Epithelial cell of prostate (primary cell): ENCODE measurements at places on chromosomes 4 and X.
A peak's percentile ranks its signal among the peaks of the same experiment; 100 is the strongest.

DNA sequence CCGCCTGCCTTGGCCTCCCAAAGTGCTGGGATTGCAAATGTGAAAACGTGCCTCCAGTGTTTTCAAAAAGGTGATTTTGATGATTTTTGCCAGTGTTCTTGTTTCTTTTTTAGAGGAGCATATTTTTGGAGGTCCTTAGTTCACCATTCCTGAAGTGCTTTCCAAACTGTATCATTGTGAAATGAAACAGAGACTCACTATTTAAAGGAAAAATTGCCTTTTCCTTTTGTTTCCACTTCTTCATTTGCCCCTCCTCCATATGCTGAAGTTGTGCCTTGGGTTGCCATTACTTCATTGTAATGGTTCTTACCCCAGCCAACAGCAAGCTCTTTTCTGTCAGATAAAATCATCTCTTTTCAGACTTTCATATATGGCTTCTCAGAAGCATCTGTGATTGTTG, 164.4 kb downstream of the FNIP2 start:
- DNase-seq, result no peak

DNA sequence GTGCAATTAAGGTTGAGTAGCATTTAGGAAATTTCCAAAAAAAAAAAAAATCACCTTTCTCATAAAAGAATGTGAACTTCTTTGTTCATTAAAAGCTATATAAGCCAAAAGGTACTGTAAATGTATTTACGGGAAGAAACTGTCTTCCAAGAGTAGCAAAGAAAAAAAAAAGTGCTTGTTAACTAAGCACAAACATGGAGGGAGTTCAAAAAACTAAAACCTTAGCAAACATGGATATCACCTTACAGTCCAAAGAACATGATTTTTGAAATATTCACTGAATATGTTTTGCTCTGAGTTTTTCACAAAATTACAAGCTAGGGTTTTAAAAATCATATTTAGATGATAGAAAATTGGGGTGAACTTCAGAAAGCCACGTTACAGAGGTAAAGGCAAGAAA, 217.5 kb downstream of the ADAMTS3 start:
- no peak for DNase-seq

DNA sequence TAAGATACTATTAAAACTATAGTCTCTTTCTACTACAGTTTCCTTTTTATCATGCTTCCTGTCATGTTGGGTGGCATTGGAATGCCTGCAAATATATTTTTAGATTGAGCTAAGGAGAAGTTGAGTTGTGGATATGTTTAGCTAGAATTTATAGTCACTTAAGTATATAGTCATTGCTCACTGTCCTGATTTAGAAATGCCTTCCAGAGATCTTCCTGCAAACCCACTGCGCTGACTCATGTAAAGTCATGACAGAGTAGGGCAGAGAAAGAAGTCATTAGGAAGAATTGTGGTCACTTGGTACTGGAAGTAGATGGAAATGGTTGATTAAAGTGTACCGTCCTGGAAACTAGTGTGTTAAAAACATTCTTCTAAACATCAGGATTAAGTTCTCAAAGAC, 490.3 kb upstream of the PABPC4L start:
- no peak for DNase-seq

DNA sequence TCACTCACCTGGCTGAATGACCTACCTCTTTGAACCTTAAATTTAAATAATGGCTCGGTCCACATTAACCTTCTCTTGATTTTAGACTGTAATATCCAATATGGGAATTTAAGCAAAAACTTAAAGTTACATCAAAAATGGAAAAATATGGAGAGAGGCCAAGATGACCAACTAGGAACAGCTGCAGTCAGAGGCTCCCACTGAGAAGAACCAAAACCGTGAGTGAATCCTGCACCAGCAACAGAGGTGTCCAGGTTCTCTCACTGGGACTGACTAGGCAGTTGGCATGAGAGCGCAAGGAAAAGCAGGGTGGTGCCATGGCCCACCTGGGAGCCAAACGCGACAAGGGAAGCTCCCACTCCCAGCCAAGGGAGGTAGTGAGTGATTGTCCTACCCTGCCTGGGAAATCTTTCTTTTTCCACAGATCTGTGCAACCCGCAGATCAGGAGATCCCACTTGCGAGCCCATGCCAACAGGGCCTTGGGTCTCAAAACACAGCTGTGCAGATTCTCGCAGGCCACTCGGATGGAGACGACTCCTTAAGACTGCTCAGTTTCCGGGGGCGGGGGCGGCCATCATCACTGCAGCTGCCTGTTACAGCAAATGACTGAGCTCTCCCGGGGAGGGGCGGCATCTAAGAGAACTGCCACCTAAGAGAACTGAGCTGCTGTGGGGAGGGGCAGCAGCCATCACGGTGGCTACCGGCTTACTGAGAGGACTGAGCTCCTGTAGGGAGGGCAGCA, 343.4 kb downstream of the DMD start:
- DNase-seq, result no peak

DNA sequence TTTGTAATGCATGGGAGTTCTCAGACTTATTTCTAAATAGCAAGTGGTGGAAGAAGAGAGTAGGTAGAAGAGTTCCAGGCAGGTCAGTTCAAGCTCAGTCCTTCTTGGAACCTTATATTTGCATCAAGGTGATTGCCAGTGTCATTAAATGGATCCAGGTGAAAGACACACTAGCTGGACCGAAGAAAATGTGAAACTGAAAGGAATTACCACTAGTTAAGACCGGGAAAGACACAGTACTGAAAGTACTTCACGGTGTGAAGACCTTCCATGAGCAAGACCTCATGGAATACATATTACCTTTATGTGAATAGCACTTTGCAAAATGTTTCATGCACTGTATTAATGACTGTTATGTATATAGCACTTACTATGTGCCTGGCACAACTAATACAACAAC, 19.1 kb downstream of the TMEM150C start:
- DNase-seq, result no peak

DNA sequence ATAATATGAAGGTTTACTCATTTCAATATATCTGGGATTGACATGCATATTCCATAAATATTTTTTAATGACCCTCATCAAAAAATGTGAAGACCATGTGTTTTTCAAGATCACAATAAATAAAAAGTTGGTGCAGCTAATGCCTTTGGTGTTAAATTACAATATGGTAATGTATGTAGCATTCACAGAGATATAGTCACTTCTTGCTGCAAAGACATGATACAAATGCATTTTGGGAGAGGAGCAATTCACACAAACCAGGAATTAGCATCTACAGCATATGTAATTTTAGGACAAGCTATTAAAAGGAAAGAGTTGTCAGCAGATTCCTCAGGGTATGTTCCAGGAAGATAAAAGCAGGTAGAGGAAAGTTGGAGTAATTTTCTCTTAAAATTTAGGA, 734.5 kb upstream of the HTR2C start:
- no peak for DNase-seq

DNA sequence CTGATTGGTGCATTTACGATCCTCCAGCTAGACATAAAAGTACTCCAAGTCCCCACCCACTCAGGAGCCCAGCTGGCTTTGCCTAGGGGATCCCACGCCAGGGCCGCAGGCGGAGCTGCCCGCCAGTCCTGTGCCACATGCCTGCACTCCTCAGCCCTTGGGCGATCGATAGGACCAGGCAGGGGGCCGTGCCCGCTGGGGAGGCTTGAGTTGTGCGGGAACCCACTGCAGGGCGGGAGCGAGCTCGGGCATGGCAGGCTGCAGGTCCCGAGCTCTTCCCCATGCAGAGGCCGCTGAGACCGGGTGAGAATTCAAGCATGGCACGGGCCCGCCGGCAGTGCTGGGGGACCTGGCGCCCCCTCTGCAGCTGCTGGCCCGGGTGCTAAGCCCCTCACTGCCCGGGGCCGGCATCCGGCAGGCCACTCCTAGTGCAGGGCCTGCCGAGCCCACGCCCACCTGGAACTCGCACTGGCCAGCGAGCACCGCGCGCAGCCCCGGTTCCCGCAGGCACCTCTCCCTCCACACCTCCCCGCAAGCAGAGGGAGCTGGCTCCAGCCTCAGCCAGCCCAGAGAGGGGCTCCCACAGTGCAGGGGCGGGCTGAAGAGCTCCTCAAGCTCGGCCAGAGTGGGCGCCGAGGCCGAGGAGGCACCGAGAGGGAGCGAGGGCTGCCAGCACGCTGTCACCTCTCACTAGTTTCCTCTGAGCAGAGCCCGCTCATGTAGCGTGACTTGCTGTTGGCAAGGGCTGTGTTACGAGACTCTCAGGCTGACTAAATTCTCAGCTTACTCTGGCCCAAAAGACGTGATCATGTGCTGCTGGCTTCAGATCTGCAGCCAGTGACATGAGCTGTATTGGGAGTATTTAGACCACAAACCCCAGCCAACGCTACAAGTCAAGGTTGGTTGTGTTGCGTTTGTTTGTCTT, 87.5 kb downstream of the TRAPPC11 start:
- DNase-seq, result peak; percentile 46

- no peak for DNase-seq
Observed at GRCh38 chrX:99914635-99915034, 495.4 kb downstream of the PCDH19 start.

DNA sequence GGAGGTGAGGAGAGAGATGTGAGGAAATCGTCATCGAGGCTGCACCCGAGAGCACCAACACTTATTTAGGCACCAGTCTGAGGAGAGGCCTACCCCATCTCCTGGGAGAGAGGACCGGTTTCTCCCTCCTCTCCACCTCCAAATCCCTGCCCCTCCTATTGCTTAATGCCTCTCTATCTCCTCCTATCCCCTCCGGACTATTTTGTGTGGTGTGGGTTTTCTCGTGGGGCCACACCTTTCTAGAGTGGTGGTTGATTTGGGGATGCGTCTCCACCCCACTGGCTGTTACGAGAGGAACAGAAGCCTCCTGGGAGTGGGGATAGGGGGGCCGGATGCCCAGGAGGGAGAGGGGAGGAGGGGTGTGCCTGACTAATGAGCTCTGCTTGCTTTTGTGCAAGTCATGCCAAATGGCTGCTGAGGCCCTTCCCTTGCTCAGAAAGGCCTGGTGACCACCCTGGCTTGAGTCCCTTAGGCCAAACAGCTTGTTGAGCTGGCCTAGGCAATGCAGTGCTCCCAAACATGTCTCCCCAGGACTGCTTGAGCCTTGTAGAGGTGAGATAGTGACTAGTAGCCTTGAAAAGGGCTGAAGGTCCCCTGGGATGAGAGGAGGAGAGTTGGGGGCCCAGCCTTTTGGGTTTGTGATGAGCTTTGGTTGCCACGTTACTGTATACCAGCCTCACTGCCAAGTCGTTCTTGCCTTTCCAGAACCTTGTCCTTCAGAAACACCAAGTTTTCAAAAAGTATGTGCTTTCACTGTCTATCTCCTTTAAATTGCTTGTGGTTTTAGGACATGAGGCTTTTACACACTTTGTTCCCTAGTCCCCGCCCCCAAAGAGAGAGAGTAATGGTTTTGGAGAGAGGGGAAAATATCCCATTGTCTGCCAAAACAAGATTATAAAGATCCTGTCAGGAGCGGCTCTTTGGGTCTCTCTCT, 1.2 kb downstream of the MSN start:
- DNase-seq, result no peak

DNA sequence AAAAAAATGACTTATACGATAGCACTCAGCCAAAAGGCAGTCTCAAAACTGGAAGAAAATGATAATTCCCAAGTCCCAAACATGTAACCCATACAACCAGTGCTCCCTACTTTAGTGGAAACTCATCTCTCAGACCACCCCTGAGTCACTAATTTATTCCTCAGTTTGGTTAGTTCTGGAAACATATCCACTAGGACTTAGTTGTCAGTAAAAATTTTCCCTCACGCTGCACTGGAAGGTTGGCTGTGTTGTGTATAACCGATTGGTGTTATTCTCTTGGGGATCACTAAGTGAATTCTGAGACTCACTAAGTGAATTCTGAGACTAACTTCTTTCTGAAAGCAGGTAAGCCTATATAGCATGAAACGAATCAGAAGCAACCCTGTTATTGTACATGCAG, 48.5 kb upstream of the GAB1 start:
- no peak for DNase-seq

GRCh38 chrX:56833626-56834025, 104.6 kb downstream of the NBDY start:
- DNase-seq, result no peak

GRCh38 chr4:120314969-120315368, 248.3 kb upstream of the MAD2L1 start:
- no peak for DNase-seq

- DNase-seq, result peak; percentile 95
Observed at GRCh38 chr4:173252024-173252935, 81.9 kb downstream of the HMGB2 start.

DNA sequence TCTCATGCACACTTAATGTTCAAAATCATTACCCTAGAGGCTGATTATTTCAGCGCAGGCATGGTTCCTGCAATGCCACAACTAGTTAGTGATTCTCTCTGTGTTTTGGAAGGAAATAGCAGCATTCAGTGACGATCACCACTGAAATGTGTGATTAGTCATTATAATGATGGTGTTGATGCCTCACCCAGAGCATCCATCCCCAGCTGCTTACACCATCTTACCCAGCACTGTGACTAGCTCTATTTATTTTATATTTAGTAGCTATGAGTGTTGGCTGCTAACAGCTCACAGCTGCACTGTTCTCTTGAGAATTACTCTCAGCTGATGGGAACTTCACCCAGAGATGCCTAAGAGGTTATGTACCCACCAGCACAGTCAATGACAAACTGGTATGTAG, 60.5 kb upstream of the TSPAN7 start:
- DNase-seq, result no peak

DNA sequence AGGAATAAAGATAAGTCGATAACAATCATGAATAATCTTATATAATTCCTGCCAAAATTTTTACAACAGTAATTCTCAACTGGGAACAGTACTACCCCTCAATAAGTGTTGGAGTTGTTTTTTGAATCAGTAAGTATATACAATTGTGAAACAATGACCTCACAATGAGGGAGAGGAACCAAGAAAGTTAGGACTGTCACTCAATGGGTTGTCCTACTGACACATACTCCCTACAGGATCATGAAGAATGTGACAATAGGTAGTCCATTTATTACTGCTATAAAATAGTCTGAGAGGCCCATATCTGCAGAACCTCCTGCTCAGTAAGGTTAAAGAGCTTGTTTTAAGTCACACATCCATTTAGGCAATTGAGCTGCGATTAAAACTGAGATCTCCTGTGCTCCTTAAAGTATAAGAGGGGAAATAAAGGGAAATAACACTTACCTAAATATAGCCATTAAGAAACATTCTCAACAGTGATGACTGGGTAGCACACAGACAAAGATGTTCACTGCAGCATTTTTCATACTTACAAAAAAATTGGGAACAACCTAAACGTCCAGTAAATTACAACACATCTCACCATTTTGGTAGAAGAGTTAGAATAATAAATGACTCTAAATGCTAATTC, 26.2 kb downstream of the FBXW7 start:
- no peak for DNase-seq

DNA sequence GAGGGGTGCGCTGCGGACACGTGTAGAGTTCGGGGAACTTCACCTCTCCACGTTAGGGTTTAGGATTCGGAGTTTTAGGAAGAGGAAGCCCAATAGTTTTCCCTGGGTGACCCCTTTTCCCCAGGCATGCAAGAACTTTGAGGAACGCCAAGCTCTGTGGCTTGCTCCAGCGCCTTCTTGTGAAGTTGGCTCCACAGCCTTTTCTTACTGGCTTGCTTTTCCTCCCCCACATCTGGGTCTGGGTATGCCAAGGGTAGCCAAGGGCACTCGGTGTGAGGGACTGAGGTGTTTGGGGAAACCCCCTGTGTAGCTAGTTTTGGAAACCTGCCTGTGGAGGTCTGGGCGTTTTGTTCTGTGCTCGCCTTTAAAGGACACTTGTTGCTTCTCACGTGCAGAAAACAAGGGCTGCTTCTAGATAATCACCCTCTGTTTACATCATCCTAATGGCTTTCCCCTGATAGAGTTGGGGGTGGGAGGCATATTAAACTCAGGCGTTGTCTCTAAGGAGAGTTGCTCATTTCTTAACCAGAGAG, 746 bp downstream of the EDNRA start:
- no peak for DNase-seq
